ENCODE measurements at places on chromosomes 6 and 20. TPM values are rescaled to one million over a fixed set of nuclear protein-coding genes. Genes with fewer than 3 reads are reported as not detected.

Gene ZSCAN16
- total RNA-seq: 5.0 TPM

- DNase-seq: no peak
Observed at GRCh38 chr6:133206942-133207341, 34.2 kb upstream of the EYA4 start.

- DNase-seq: no peak
Observed at GRCh38 chr6:168273441-168274036, 46.0 kb downstream of the DACT2 start.

GRCh38 chr6:2036710-2037023 is 208.7 kb downstream of the GMDS start:
- no peak for DNase-seq

Gene SYNDIG1
- not detected for total RNA-seq

Gene TRIM40
- not detected for total RNA-seq
